SW 1271 (cell line): ENCODE measurements at places on chromosomes 4 and X.

- DNase-seq = no peak
Observed at GRCh38 chr4:110073053-110073845, 125.2 kb downstream of the ELOVL6 start.

- no peak for DNase-seq
Observed at GRCh38 chrX:42495139-42495538, 282.8 kb downstream of the PPP1R2C start.

DNA sequence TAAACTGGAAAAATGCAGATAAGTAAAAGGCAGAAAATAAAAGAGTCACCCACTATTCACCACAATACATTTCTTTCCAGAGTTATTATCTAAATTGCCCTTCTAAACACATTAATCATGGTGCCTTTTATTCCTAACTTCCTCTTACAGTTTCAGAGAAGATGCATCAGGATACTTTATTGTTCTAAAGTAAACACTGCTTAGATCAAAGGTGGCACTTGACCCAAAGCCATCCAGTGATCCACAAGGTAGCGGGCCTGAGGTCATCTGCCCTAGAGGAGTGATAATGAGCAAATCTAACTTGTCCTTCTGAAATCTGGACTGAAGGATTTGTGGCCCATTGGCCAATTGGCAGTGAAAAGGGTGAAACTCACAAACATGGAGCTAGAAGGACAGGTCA is 12.0 kb upstream of the TMEM154 start:
- DNase-seq = no peak

DNA sequence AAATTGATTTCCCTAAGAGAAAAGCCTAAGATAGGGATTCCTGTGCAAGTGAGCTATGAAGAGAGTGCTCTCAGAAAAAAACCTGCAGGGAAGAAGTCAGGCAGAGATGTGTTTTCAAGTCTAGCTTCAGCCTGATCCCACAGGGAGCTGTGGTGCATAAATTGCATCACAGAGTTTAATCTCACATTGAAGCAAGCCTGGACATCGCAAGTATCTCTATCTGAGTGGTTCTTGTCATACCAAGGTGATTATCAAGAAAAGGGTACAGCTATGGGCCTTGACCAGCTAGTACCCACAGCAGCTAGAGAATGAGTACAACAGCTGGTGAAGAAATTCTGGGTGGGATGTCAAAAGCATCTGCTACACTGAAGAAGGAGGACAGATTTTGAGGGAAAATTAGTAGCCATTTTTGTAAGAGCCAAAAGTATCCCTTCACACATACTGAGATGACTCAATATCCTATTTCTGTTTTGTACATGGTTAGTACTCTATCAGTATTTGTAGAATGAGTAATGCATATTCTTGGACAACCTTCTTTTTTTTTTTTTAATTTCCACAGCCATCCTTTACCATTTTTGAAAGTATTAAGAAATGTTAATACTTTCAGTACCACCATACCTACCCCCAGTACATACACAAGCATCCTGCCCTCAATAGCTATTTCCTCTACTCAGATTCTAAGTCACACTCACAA is 708.9 kb downstream of the IL1RAPL1 start:
- no peak for DNase-seq

GRCh38 chr4:2792396-2792710 is 532 bp upstream of the SH3BP2 start:
- DNase-seq = no peak

DNA sequence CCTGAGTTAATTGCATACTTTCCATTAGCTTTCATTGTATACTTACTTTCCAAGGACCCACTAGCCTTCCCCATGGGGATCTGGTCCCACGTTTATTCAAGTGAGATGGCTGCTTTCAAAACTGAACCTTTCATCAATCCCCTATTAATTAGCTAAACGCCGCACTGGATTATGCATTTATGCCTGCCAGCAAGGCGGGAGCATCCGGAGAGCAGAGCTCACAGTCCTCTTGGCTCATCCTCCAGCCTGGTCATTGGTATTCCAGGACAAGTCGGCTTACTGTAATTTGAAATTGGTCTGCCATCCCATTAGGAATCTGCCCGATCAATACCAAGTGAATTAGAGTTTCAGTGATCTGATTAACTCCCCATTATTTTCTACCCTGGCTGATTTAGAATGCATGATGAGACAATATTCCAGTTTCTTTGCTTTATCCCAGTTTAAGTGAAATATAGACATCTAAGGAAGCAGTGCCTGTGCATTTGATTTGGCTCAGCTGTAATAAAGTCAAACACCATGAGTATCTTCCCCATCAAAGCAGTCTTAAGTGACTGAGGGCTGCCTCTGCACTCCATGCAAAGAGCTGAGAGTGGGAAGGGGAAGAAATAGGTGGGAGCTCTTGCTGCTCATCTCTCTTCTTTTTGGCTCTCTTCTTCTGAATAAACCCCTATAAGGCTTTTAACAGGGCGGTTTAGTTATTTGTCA is 411.4 kb downstream of the GPAT3 start:
- no peak for DNase-seq

DNA sequence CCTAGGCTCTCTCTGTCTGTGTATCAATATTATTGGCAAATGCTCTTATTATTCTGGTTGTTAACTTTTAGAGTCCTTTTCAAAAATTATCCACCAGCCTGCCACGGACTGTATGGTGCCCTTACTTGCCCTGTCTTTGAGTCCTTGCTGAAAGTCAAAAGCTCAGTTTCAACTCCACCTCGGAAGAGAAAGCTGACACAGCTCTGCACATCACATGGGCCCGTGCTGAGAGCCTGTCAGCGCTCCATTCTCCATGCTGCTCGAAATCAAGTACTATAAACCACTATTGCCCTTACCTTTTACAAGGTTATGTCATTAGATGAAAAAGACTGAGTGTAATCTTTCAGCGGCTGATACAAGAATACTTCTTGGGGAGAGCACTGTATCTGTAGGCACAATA is 141.0 kb downstream of the CORIN start:
- DNase-seq = no peak

GRCh38 chr4:124862261-124862660 is 149.7 kb upstream of the ANKRD50 start:
- no peak for DNase-seq

DNA sequence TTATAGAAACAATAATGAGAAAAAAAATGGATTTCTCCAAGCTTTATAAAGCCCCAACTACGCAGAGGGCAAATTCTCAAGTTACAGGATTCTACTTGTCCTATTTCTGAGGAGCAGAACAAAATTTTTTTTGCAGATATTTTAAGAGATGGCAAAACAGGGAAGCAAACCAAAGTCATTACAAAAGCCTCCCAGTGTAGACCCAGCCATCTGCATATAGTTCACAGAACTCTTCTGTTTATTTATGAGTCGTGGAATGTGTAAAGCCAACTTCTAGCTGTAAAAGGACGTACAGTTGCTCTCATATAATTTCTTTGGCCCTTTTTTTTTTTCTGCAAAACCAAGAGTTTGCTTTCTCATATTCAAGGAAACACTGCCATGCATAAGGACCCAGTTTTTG is 120.4 kb downstream of the PCDH7 start:
- no peak for DNase-seq

DNA sequence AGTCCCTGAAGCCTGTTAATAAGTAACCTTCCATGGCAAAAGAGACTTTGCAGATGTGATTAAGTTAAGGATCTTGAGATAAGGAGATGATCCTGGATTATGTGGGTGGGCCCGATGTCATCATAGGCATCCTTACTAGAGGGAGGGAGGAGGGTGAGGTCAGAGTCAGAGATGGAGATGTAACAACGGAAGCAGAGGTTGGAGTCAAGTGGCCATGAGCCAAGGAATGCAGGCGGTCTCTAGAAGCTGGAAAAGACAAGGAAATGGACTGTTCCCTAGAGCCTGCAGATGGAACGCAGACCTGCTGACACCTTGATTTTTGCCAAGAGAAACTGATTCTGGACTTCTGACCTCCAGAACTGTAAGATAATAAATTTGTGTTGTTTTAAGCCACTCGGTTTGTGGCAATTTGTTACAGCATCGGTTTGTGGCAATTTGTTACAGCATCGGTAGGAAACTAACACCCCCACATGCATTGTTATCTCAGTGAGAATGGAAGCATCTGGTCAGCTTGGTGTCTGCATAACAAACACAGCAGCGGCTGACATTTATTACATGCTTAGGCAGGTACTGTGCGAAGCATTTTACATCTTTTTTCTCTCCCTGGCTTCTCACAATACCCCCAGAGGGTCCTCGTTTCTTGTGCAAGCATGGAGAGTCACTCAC is 55.6 kb downstream of the CLDN34 start:
- no peak for DNase-seq

DNA sequence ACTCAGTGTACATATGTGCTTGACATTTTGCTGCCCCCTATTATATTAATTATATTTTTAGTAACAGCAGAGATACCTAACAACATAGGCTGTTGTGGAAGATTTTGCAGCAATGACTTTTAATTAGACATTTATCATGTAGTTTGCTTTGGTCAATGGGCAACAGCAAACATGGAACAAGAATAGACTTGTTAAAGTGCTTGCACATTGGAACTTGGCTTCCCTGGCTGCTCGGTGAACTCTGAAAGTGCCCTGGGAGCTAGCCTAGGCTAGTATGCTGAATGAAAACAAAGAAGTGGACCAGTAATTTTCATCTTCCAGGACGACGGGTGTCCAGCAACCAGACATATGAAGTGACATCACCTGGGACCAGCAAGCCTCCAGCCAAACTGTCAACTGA is 1157.1 kb downstream of the ARAP2 start:
- DNase-seq = no peak

DNA sequence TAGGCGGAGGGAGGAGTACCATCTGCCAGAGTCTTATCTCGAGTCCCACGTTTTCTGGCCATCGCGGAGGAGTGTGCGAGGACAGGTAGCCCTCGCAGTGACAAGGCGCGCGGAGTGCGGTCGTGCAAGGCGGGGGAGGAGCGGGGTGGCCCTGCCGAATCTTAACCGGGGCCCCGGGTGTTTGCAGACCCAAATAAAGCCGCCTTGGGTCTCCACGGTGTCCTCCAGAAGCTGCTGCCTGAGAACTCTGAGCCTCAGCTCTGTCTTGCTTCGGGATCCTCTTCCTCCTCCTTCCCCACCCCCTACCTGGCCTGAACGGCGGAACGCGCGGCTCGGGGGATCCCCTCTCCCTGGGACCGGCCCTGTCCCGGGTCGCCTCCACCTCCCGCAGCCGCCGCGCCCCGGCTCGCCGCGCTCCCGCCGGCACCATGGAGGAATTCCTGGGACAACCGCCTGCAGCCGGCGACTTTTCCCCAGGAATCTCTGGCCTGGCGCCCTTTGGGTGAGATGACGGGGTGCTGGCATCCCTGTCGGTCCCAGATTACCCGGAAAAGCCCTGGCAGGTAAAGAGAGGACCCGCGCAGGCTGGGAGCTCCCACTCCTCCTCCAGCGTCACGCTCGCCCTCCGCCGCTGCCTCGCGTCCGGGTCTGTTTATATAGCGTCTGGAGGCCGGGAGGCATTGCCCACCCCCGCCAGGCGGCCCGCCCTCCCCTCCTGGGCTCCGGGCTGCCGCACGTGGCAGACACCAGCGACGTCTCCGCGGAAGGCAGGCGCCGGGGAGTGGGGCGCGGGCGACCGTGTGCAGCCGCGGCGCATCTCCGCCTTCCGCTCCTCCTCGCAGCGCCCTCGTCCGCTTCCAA is at the start of gene GALNTL6:
GALNTL6 (plus strand) TSS at position 740 of the 861 bp plus-strand sequence.
- no peak for DNase-seq

GRCh38 chr4:145840162-145840768 is 98.4 kb downstream of the ZNF827 start:
- DNase-seq = peak; percentile 37

DNA sequence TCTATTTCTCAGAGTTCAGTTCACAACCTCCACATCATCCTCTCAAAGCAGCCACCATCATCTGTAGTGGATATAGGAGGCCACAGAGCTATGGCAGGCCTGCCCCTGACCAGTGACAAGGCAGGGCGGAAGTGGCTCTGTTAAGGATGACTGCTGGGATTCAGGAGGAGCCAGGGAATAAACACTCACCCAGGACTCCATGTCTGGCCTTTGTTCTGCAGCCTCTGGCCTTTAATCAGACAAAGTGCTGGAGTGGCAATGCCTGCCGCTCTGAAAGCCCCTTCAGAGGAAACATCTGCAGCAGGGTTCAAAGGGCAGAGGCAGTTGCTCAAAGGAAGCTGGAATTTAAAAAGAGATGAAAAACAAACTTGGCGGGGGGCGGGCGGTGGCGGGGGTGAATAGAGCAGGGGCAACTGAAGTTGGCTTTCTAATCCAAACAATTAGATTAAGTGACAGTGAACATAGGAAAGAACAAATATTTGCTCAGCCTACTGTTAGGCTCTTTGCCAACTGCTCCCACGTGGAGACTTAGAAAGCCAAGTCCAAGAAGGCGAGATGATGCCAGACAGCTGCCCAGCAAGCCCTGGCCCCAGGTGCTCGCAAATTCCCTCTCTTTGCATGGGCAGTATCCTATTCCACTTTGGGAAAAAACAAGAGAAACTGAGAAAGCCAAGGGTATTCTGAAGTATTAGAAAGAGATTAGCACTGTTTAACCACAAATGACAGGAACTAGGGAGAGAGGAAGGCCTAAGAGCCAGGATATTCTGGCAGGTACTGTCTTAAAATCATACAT is 5.5 kb downstream of the MPP1 start:
- DNase-seq = no peak

- DNase-seq = no peak
Observed at GRCh38 chrX:134547047-134547679, 87.2 kb downstream of the HPRT1 start.

DNA sequence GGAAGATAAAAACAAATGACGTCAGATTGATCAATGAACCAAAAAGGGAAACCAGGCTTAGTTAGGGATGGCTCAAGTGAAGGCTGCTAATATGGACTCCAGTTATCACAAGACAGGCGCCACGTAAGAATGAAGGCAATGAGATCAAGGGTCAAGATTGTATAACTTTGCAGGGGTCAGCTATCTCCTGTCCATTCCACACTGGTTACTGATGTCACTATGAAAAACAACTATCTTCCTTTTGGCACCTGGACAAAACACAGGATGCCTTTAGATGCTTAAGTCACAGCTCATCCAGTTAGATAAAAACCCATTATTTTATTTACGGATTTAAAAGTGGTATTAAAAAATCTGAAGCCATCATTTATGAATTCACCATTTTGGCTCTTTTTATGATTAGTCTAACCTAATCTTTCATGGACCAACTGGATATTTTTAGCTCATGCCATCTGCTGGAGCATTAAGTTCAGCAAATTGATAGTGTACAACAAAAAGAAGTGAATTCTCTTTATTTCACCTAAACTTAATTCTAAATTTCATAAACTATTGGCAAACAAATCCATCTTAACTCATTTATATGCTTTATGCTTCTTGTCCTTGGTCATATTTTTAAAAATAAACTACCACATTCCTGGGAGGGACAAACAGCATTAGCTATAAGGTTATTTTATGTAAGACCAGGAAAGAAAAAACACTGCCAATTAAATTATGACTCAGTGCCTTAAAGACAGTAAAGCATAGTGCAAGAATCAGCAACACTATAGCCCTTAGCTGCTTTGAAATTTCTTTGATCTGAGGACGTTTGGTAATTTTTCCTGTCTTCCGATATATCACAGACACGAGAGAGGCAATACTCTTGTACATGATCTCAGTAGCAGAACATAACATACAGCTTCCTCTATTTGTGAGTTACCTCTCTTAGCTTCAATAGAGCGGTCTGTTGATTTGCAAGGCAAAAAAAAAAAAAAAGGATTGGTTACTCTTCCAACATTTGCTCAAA is 27.0 kb downstream of the DHX15 start:
- DNase-seq = no peak
